Fibroblast of the aortic adventitia (primary cell): ENCODE measurements at places on chromosomes 6 and 20. TPM values are rescaled to one million over a fixed set of nuclear protein-coding genes. Genes with fewer than 3 reads are reported as not detected.

The CNR1 gene
- total RNA-seq = not detected in 2 replicates

The RAMACL gene
- 2.4 and 2.5 TPM in 2 replicates for total RNA-seq

The TRAPPC3L gene
- total RNA-seq = 0.45 TPM in 1 of 2 replicates, not detected in the other

The CCR6 gene
- total RNA-seq = not detected in 2 replicates

The HLA-DQB1 gene
- not detected in 2 replicates for total RNA-seq

The RNF8 gene
- 18.8 and 44.2 TPM in 2 replicates for total RNA-seq

The NOTCH4 gene
- 1.1 and 2.2 TPM in 2 replicates for total RNA-seq

The VSTM2L gene
- total RNA-seq = 0.57 and 1.4 TPM in 2 replicates

The C6orf15 gene
- not detected in 2 replicates for total RNA-seq

The VIP gene
- total RNA-seq = not detected in 2 replicates

The DYNLRB1 gene
- 30.0 and 144 TPM in 2 replicates for total RNA-seq
